Fibroblast of upper back skin (primary cell): ENCODE measurements at places on chromosomes 4 and X.

DNA sequence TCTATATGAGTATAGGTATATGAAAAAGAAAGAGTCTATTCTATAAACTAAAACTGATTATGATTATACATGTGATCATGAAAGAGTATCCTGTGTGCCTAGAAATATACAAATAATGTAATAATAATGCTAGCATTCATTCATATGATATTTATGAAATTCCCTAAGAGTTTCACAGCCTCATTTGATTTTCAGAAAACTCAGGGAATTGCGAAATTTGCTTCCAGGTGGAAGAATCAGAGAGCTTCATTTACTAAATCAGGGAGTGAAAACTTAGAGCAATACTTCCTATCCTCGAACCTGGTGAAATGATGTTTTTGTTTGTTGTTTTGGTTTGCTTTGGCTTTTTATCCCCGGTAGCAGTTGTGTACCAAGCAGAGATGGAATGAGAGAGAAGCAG, 1105.7 kb upstream of the SLIT2 start:
- DNase-seq: no peak

- no peak for DNase-seq
These were observed 108.5 kb upstream of the GLRA2 start for GRCh38 chrX:14420841-14421240.

GRCh38 chrX:110989447-110989846, 106.5 kb upstream of the PAK3 start:
- DNase-seq: no peak

DNA sequence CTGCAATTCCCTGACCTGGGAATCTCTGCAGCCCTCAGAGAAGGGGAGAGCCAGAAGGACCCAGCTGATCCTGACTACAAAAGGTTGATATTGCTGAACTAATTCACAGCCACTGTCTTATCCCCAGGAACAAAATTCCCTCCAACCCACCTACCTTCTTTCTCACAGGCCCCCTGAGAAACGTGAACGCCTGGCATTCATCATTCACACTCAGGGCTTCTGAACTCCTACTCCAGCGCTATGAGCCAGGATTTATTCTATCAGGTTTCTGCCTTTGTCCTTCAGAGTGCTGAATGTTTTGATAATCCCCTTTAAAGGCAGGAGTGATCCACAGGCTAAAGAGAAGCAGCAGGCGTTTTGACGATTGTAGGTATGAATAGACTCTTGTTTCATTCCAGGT, 76.5 kb downstream of the KCNIP4 start:
- DNase-seq: no peak

- no peak for DNase-seq
These were observed 85.5 kb downstream of the PSAPL1 start for GRCh38 chr4:7348946-7349900.

- DNase-seq: no peak
These were observed 298.9 kb upstream of the MAGEB16 start for GRCh38 chrX:35499071-35499862.

GRCh38 chr4:153364061-153364460, 19.6 kb downstream of the MND1 start:
- DNase-seq: peak; percentile 84

DNA sequence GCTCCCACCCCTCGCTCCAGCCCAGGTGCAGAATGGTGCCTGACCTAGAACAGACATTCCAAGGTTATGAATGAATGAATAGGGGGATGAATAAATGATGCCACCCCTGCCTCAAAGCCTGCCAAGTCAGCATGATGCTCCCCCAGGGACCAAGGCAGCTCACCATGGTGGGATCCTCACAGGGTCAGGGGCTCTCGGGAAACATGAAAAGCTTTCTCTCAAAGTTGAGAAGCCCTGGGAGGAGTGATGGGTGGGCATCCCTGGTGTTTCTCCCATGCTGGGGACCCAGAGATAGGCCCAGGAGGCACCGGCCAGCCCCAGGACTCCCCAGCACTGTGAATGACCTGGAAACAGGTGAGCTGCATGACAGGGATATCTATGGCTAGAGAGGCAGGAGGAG, 58.9 kb downstream of the HTRA3 start:
- no peak for DNase-seq

GRCh38 chrX:131306601-131307000, 17.5 kb upstream of the IGSF1 start:
- DNase-seq: peak; percentile 5

- DNase-seq: no peak
These were observed 122.2 kb downstream of the ANXA5 start for GRCh38 chr4:121574618-121575017.
